GM23248 (cell line): ENCODE measurements at places on chromosomes 1 and 21. TPM values are rescaled to one million over a fixed set of nuclear protein-coding genes. Genes with fewer than 3 reads are reported as not detected.

Gene GPA33
- not detected in 2 replicates for polyA plus RNA-seq

DNA sequence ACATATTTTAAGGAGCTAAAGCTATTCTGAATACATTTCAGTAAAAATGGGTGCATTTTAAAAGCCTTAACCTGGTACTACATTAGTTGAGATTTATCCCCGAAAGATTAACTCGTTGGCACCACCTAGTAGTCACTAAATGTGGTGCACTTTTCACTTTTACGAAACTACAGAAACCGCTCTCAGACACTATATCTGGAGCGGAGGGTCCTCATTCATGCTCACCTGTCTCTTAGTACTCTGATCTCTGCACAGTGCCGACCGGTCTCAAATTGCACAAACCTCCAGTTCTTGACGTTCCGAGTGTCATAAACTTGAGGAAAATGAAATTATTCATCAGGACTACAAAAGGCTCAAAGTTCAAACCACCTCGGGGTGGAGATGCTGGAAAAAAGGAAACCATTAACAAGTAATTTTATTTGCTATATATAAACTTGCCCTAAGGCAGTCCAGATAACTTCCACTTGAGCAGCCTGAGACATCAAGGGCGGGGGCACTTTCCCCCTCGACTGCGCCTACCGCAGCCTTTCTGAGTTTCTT lies 722 bp downstream of the LZIC start:
- DNase-seq = peak; percentile 84

Gene MARK1
- 0.18 and 0.40 TPM in 2 replicates for polyA plus RNA-seq

- no peak for DNase-seq
Observed at GRCh38 chr1:175530183-175530582, 213.2 kb downstream of the TNR start.

DNA sequence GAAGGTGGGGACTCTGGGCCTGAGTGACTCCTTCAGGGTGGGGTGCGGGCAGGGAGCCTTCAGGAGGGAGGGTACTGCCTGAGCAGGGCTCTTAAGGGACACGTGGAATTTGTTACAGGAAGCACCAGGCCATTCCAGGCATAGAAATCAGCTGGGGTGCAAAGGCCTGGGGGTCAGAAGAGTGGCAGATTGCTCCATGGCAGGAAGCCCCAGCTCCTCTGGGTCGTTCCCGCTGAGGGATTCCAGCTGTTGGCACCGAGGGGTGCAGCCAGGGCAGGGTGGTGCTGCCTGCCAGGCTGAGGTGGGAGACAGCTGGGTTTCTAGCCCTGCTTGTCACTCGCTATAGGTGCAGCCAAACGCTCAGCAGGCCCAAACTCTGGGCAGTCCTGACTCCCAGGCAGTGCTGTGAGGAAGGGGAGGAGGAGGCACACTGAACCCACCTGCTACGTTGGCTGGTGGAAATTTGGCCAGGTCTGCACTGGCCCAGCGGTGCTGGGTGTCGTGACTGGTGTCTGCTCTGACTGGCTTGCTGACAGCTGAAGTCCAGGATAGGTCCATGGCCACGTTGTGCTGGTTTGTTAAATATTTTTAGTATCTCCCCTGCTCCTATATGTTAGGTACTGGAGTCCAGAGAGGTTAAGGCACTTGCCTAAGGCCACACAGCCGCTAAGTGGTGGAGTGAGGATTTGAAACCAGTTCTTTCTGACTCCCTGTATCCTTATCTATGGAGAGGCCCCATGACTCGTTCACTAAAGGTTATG lies 19.3 kb downstream of the TNFRSF1B start:
- DNase-seq = no peak

- DNase-seq = no peak
Observed at GRCh38 chr1:173520799-173521198, 43.7 kb downstream of the PRDX6 start.
